Activated CD4-positive, alpha-beta T cell treated with anti-CD3 and anti-CD28 coated beads, Interleukin-2, amount 10 ng/mL, durations not matched to agents 7 days and 5 days (primary cell): ENCODE measurements at places on chromosomes 6 and 20. TPM values are rescaled to one million over a fixed set of nuclear protein-coding genes. Genes with fewer than 3 reads are reported as not detected.

- H3K4me1 ChIP-seq: no peaks in the 10 kb centered on the region
- H3K36me3 ChIP-seq: no peaks in the 10 kb centered on the region
- H3K27ac ChIP-seq: no peak overlapping the region
- no peak overlapping the region for H3K4me3 ChIP-seq
These were observed 64.2 kb upstream of the INSM1 start for GRCh38 chr20:20303742-20304141.

GRCh38 chr6:119334535-119335264 is 14.9 kb downstream of the MAN1A1 start:
- peaks cover 42% of the 10 kb centered on the region for H3K4me1 ChIP-seq
- H3K27ac ChIP-seq: no peak overlapping the region
- no peak for DNase-seq
- peaks cover 5% of the 10 kb centered on the region for H3K36me3 ChIP-seq
- no peak overlapping the region for H3K4me3 ChIP-seq

Gene BNIP5
- not detected for total RNA-seq

DNA sequence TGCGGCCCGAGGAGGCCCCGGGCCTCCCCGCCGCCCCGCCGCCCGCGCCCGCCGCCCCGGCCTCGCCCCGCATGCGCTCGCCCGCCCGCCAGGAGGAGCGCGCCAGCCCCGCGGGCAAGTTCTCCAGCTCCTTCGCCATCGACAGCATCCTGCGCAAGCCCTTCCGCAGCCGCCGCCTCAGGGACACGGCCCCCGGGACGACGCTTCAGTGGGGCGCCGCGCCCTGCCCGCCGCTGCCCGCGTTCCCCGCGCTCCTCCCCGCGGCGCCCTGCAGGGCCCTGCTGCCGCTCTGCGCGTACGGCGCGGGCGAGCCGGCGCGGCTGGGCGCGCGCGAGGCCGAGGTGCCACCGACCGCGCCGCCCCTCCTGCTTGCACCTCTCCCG is 1.5 kb downstream of the FOXQ1 start:
- peaks cover 24% of the 10 kb centered on the region for H3K4me1 ChIP-seq
- H3K36me3 ChIP-seq: peaks cover 9% of the 10 kb centered on the region
- H3K27me3 ChIP-seq: peaks cover 64% of the 10 kb centered on the region
- no peak overlapping the region for H3K27ac ChIP-seq
- H3K4me3 ChIP-seq: no peak overlapping the region
- no peak for DNase-seq

- H3K27me3 ChIP-seq: peaks cover 15% of the 10 kb centered on the region
- no peak overlapping the region for H3K4me3 ChIP-seq
- H3K4me1 ChIP-seq: peaks cover 5% of the 10 kb centered on the region
- DNase-seq: peak; percentile 25
- no peaks in the 10 kb centered on the region for H3K36me3 ChIP-seq
These were observed 10.6 kb downstream of the TAAR1 start for GRCh38 chr6:132648356-132648755.

DNA sequence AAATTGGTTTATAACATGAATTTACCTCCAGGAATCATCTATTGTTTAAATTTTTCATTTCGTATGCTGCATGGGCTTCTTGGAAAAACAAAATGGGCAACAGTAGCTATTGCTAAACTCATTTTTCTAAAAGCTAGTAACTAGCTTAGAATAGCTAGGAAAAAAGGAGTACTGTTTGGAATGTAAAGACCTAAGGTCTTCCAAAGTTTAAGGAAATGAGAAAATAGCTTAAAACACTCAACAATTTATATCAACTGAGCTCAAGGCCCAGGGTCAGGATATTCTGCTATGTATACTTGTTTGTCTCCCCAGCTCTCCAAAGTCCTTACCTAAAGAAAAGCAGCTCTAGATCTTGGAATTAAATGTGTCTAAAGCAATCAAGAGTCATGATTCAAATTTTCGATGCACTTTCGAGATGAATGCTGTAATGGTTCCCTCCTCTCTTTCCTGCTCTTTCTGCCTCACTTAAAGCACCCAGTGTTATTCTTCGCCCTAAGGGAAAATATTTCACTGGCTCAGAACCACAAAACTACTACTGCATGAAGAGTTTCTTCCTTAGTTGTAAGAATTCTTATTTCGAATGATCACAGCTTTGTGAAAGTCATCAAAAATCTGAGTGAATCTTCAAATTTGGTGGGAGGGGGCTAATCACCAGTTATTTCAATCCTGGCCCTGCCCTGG is 41.6 kb downstream of the LYRM4 start:
- H3K27me3 ChIP-seq: no peaks in the 10 kb centered on the region
- H3K36me3 ChIP-seq: no peaks in the 10 kb centered on the region
- H3K4me1 ChIP-seq: peaks cover 7% of the 10 kb centered on the region

DNA sequence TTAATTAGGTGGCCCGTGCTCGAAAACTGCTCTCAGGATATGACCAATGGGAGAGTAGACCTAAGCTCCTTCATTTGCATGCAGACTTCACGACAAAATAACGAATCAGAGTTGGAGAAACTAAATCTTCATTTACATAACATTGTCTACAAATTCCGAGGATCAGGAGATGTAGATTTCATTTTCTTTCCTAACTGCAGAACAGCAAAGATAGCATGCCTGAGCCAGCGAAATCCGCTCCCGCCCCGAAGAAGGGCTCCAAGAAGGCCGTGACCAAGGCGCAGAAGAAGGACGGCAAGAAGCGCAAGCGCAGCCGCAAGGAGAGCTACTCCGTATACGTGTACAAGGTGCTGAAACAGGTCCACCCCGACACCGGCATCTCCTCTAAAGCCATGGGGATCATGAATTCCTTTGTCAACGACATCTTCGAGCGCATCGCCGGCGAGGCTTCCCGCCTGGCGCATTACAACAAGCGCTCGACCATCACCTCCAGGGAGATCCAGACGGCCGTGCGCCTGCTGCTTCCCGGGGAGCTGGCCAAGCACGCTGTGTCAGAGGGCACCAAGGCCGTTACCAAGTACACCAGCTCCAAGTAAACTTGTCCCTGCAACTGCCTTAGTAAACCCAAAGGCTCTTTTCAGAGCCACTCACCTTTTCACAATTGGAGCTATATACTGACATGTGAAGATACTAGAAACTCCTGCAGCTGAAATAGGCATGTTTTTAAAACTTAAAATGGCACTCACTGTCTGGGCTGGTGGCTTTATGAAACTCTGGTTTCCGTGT is 96.5 kb downstream of the HFE start:
- H3K4me3 ChIP-seq: peak overlapping the region; percentile 91
- H3K27ac ChIP-seq: peak overlapping the region; percentile 99
- H3K27me3 ChIP-seq: no peaks in the 10 kb centered on the region
- peaks cover 8% of the 10 kb centered on the region for H3K36me3 ChIP-seq

Gene TRIM40
- not detected for total RNA-seq

Gene EEF1A2
- 0.12 TPM for total RNA-seq

DNA sequence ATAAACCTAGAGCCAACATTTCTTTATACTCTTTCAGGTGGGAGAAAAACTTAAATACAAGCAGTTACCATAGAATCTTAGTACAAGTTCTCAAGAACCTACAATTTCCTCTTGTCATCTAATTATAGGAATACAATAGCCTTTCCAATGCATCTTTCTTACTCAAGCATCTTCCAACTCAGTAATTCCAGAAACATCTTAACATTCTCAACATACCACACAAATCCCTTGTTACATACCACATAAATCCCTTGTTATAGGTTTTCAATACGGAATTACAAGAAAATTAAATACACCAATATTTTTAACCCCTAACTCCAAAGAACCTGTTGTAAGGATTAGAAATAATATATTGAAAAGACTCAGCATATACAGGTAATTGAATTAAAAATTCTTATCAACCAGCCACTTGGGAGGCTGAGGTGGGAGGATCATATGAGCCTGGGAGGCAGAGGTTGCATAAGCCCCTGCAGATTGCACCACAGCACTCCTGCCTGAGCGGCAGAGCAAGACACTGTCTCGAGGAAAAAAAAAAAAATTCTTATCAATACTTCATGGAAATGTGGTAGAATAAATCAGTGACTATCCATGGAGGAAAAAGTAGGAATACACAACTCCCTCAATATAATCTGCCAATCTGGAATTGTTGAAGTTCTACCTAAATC is 127.5 kb upstream of the CCDC28A start:
- H3K36me3 ChIP-seq: no peaks in the 10 kb centered on the region
- H3K27me3 ChIP-seq: no peaks in the 10 kb centered on the region
- no peak for DNase-seq
- no peak overlapping the region for H3K27ac ChIP-seq

Gene HCK
- not detected for total RNA-seq

Gene HS3ST5
- total RNA-seq: not detected

Gene ADTRP
- 2.4 TPM for total RNA-seq

Gene FOXS1
- total RNA-seq: not detected

Gene RIN2
- not detected for total RNA-seq

DNA sequence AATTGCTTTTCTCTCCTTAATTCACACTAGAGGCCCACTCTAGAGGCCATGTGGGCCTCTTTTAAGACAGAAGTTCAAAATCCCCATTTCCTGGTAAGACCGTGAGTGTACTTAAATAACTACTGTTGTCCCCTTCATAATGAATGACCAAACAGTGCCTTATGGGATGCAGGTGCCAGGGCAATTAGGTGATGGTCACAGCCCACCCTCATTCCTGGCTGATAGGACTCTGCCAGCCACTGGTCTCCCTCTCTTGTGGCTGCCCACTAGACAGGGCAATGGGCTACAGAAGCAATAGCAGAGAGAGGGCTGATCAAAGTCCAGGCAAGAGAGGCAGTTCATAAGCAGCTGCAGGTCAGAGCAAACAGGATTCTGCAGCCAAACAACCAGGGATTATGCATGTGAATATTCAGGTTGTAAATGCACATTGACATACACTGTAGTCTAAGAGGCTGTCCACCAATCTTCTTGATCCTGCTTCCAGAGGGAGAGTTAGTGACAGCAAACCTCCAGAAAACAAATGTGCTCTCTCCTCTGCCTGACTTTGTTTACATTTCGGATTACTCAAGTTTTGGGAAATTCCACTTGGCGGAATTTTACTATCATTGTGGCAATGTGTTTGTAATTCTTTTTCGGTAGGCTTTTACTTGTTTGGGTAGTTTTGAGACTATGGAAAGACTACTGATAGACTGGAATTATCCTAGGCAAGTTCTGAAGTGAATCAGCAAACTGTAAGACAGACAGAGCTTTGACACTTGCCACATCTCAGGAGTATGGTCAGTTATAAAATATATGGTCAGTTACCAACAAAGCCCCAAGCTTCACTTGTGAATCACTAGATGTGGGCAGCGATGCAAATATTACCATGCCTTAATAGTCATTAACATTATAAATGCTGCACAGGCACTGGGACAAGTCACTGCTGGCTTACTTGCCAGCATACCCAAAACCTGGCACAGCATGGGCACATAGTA is 12.8 kb downstream of the PTPRK start:
- H3K27ac ChIP-seq: no peak overlapping the region
- DNase-seq: no peak
- no peaks in the 10 kb centered on the region for H3K27me3 ChIP-seq
- H3K36me3 ChIP-seq: no peaks in the 10 kb centered on the region
- H3K4me1 ChIP-seq: no peaks in the 10 kb centered on the region

DNA sequence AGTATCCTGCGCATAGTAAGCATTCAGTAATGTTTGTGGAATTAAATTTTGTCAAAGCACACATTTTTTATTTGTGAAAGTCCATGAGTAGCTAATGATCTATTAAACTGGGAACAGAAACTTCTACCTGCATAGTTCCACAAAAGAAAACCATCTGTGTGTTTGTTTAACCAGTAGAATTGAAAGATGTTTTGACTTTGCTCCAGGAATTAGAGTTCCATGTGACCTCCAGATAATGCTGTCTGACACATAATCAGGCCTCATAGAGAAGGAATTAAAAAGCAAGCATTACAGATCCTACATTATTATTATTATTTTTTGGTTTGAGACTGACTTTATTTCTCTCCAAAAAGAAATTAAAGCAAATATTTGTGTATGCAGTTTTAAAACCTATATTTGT is 126.5 kb downstream of the PACRG start:
- no peak for DNase-seq
- H3K27ac ChIP-seq: no peak overlapping the region
- no peak overlapping the region for H3K4me3 ChIP-seq
- no peaks in the 10 kb centered on the region for H3K36me3 ChIP-seq

Gene ERVFRD-1
- not detected for total RNA-seq

Gene SHLD1
- total RNA-seq: 12.4 TPM
